ENCODE measurements at places on chromosomes 5 and 9. TPM values are rescaled to one million over a fixed set of nuclear protein-coding genes. Genes with fewer than 3 reads are reported as not detected.
A peak's percentile ranks its signal among the peaks of the same experiment; 100 is the strongest.

DNA sequence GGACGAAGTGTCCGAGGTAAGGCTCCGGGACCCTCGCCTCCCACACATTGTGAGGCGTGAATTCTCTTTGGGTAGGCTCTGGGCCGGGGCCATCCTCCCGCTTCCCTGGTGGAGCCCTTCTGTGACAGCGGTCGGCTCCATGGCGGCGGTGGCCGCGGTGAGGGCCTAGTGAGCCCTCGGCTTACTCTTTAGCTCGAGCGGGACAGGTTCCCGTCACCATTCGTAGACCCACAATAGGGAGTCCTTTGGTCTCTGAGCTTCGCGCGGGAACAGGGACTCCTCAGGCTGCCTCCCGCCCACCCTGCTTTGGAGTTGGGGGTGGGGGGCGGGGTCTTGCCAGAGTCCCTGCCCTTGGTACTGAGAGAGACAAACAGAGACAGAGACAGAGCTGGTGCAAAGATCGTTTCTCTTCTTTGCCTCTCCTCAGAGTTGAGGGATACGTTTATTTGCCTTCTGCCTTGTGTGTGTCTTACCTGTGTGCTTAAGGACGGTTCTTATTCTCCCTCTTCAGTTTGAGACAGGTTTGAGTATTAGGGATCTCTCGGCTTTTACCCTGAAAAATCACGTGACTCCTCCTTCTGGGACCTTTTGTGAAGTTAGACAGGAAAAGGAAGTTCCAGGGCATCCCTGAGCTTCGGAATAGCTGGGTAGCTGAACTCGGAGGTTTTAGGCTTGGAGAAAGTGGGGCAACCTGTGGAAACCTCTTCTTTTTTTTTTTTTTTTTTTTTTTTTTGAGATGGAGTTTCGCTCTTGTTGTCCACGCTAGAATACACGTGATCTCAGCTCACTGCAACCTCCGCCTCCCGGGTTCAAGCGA lies 833 bp downstream of the ANKHD1 start:
- H3K4me3 ChIP-seq, result peak overlapping the region; percentile 71
- DNase-seq, result peak; percentile 61
- H3K27me3 ChIP-seq, result no peaks in the 10 kb centered on the region
- H3K27ac ChIP-seq, result peak overlapping the region; percentile 81

Gene OTULIN
- 60.4 TPM for total RNA-seq

GRCh38 chr5:5271786-5272321 lies 131.7 kb downstream of the ADAMTS16 start:
- DNase-seq, result no peak
- H3K27me3 ChIP-seq, result no peaks in the 10 kb centered on the region
- H3K36me3 ChIP-seq, result no peaks in the 10 kb centered on the region
- no peak overlapping the region for H3K27ac ChIP-seq

DNA sequence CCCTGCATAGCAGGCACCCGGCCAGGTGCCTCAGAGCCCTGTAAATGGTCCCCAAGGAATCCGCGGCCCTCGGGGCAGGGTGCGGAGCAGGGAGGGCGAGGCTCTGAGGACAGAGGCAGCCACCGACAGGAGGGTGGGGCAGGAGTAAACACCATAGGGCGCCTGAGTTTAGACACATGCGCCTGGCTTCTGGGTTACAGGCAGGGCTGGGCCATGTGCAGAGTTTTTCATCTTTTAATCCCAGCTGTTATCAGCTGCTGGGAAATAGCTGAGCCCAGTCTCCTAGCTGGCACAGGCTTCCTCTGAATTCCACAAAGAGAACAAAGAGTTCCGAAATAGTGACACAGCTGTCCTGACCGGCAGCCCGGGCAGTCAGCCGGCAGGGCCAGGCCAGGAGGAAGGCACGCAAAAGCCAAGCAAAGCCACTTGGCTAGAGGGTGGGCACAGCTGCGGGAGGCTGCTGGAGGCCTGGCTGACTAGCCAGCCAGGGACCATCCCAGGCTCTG lies 98.9 kb upstream of the PHYKPL start:
- H3K4me3 ChIP-seq, result no peak overlapping the region
- H3K27me3 ChIP-seq, result peaks cover 11% of the 10 kb centered on the region
- H3K36me3 ChIP-seq, result no peaks in the 10 kb centered on the region
- no peak for DNase-seq
- no peak overlapping the region for H3K27ac ChIP-seq
- peaks cover 6% of the 10 kb centered on the region for H3K4me1 ChIP-seq

GRCh38 chr5:169544264-169544950 lies 39.2 kb upstream of the SPDL1 start:
- no peaks in the 10 kb centered on the region for H3K36me3 ChIP-seq
- no peak for DNase-seq
- H3K4me3 ChIP-seq, result no peak overlapping the region

GRCh38 chr5:51381761-51382474 lies 1.3 kb upstream of the ISL1 start:
- peaks cover 42% of the 10 kb centered on the region for H3K27me3 ChIP-seq
- H3K36me3 ChIP-seq, result no peaks in the 10 kb centered on the region
- H3K27ac ChIP-seq, result no peak overlapping the region
- H3K4me1 ChIP-seq, result no peaks in the 10 kb centered on the region
- no peak overlapping the region for H3K4me3 ChIP-seq

- H3K27ac ChIP-seq, result peak overlapping the region; percentile 97
- H3K4me1 ChIP-seq, result peaks cover 37% of the 10 kb centered on the region
- no peak overlapping the region for H3K4me3 ChIP-seq
- no peak for DNase-seq
Measured at GRCh38 chr9:128550226-128550625, 2.2 kb upstream of the SPTAN1 start.

Measured in T-cell (primary cell).